ENCODE measurements at places on chromosomes 5 and 9. TPM values are rescaled to one million over a fixed set of nuclear protein-coding genes. Genes with fewer than 3 reads are reported as not detected.

The CDC26 gene
- total RNA-seq = 38.9 TPM

The GDF9 gene
- total RNA-seq = not detected

The MCCC2 gene
- total RNA-seq = 31.9 TPM

The SPATA31A1 gene
- not detected for total RNA-seq

The SLC9A3 gene
- total RNA-seq = 2.9 TPM

The NRARP gene
- not detected for total RNA-seq

The EIF4E1B gene
- total RNA-seq = not detected

The JAKMIP2 gene
- total RNA-seq = not detected

The EQTN gene
- not detected for total RNA-seq

GRCh38 chr9:26956860-26957233 lies 635 bp downstream of the IFT74 start:
- no peak for DNase-seq

- peak; percentile 35 for DNase-seq
Observed at GRCh38 chr5:168409591-168410458, 76.4 kb upstream of the RARS1 start.

DNA sequence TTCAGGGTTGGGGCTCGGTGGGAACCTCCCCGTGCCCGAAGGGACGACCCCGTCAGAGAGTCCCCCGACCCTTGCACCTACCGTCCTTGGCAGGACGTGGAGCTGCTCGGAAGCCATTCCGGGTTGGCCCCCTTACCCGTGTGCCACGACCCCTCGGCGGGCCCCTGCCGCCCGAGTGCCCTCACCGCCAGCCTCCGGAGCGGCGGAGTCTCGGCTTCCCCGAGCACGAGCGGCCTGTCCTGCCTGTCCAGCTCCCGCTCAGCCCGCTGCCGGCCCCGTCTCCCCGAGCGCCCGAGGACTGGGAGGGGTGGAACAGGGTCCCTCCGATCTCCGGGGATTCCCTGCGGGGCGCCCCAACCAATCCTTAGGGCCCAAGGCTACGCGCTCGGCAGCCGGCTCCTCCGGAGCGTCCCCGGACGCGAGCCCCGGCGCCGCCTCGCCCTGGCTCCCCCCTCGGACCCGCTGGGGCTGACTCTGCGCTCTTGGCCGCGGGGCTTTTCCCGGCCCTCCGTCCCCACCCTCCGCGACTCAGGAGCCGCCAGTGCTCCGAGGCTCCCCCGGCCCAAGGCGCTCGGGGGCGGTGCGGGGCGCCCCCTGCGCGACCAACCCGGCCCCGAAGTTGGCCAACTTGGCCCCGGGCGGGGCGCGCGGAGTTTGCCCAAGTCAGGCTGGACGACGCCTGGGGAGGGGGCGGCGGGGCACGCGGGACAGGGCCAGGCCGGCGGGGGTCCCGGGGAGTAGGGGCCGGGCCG lies 654 bp downstream of the ADAMTS2 start:
- peak; percentile 50 for DNase-seq

GRCh38 chr9:32603914-32604852 lies 31.2 kb upstream of the NDUFB6 start:
- peak; percentile 7 for DNase-seq

DNA sequence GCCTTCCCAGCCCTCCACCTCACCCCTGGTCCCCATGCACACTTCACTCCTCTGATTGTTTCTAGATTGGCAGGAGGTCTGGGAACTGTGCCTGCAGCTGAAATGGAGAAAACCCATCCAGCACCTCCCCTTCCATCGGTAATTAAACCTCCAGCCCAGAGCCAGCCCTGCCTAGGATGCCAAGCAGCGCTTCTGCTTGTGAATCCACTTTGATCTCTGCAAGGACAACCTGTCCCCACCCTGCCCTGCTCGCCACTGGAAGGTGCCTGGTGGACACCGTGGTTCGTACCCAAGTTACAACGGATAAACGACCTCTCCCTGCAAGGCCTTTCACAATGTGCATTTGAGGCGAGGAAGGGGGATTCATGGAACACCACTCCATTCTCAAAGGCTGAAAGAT lies 50.6 kb downstream of the IRX2 start:
- DNase-seq = no peak

DNA sequence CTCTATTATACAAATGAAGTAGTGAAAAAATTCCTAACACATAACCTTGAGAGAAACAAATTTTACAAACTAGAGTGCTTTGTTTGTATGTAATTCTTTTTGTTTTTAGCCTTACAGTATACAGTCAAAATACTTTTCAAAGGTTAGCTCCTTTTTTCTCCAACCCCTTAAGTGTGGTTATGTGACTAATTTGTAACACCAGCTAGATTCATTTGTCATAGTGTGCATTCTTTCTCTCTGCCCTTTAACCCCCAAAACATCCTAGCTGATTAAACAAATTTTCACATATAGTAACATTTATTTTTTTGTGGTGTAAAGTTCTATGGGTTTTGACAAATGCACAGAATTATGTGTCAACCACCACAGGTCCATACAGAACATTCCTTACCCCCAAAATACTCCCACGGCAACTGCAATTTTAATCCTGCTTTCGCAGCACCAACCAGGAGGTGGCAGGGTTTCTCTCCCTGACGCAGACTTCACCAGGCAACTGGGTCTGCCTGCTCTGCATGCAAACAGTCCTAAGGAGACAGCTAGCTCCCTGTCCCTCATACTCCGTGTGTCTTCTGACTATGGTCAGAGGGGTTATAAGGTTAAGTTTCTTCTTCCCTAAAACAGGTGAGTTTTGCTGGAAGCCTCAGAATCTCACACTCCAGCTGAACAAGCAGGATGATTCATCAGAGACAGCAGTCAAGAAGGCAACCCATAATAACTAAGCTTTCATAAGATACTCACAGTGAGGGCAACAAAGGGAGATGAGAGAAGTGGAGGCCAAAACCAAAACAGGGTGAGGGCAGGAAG lies 44.5 kb upstream of the NR5A1 start:
- DNase-seq = peak; percentile 62

DNA sequence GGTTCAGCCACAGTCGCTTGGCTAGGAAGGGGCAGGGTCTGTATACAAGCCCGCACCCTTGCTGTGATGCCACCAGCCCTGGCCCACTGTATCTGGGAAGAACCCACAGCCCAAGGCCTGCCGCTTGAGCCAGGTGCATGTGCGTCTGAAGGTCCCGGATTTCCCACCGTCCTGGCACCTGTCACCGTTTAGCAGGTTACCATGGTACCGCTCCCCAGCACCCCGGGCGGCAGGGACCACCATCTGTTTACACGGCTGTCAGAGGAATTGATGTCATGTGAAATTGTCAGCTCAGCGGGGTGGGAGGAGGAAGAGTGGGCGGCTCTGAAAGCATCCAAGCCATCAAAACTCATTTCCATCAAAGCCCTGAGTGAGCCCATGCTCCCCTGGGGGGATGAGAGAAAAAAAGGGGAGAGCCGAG lies 92.7 kb downstream of the HRH2 start:
- DNase-seq = no peak

DNA sequence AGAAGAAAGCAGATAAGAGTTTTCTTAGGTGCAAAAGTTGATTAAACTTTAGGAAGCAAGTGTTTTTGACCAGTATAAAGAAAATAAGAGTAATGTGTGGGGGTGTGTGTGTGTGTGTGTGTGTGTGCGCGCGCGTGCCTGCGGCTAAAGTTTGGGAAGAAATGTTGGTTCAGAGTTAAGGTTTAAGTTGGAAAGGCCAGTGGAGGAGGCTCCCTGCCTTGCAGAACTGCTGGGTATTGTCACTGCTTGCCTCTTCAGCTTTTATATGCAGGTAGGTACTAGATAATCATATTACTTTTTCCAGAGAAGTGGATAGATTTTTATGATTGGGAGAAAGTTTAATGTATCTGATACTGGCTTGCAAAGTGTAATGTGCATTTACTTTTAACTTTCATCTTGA lies 2.0 kb downstream of the PIK3R1 start:
- DNase-seq = no peak

DNA sequence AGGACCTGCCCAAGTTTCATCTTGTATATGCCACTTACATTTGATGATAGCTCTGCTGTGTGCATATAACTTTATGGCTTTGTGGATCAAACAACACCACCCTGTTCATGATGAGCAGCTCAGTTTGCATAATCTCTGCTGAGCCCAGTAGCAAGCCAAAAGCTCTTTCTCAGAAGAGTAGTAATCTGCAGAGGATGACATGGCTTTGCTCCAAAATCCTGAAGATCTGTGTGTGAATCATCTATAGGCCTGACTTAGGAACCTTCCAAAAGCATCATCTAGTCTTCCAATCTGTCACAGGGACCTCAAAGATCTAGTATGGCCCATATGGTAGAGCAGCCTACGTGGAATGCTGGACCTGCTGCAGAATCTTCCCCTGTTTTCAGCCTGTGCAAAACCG lies 394.6 kb downstream of the PSAT1 start:
- no peak for DNase-seq

DNA sequence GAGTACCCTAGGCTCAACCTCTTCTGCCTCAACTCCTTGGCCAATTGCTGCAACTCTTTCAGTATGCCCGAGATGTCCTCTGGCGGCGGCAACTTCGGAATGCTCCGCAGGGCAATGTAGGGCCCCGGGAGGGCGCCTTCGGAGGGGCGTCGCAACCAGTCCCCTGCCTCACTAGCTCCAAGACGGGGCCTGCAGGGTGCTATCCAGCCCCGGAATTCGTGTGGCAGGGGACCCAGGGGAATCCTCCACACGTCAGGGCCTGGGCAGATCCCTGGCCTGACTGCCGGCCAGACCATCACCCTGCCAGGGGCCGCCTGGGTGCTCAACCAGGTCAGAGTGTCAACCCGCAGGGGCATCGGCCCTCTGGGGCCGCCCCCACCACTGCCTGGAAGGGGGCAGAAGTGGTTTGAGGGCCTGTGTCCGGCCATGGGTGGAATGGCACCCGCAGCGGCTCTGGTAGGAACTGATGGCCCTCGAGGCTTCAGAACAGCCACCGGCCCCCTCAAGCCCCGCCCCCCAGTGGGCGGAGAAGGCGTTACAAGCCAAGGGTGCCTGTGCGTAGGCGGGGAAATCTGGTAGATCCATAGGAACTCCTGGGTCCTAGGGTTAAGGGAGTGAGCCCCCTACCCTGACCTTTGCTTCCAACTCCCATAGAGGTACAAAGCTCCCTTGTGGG lies at the start of gene POU5F2:
TSS of gene POU5F2 (minus strand) at position 465 of the 676 bp plus-strand sequence. CDS start at position 428, 37 bp downstream.
- DNase-seq = no peak

- no peak for DNase-seq
Observed at GRCh38 chr5:179558932-179559283, 8.6 kb downstream of the RUFY1 start.
